Thyroid gland (tissue), 4 donors: ENCODE measurements at places on chromosomes 5 and 9. TPM values are rescaled to one million over a fixed set of nuclear protein-coding genes. Genes with fewer than 3 reads are reported as not detected.

The ECSCR gene
- 46.2 TPM for total RNA-seq

The CDC37L1 gene
- total RNA-seq = 44.6 TPM

The LOX gene
- total RNA-seq = 34.2 TPM

DNA sequence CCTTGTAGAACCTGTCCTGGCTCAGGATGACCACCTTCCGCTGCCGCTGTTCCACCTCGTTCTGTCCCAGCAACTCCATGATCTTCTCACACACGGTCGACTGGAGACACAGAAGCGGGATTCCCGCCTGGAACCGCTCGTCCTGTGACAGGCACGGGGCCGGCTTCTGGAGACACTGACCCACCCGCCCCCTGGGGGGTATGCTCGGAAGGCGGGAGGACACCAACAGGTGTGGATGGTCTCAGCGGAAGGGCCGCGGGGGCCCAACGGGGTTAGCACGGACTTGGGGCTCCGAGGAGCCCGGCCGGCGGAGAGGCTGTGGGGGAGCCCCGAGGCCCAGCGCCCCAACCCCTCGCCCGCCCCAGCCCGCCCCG, 530 bp downstream of the UCK1 start:
- DNase-seq = peak; percentile 75

DNA sequence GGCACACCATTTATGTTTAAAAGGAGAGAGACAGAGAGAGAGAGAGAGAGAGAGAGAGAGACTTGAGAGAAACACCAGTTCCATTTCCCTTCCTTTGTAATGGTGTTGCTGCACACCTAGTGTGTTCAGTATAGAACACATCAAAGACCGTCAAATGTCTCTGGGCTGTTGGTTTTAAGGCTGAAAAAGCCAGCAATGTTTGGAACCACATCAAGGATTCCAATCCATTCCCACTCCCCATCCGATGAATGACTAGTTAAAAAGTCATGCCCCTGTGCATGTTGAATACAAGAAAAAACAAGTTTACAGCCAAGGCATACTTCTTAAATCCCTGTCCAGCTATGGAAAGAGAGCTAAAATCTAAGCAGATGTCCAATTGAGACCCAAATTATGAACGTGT, 83.0 kb upstream of the IFNE start:
- no peak for DNase-seq

DNA sequence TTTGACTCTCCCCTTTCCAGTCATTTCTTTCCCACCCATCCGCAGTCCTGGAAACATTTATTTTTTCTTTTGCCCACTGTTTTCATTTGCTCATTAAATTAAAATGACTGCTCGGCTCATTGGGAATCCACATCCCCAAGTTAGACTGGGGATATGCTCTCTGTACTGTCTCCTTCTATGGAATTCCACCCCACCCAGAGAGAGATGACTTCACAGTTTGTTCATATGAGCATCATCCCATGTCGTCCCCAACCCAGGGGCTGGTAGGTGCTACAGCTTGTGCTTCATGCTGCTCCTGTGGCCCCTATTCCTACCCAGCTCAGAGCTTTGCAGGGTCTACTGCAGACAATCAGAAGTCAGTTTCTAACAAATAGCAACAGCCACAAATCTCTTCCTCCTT, 16.5 kb upstream of the RARS1 start:
- DNase-seq = no peak

- DNase-seq = no peak
These were observed 1397.0 kb upstream of the C9orf72 start for GRCh38 chr9:28970241-28970654.
